Keratinocyte (primary cell): ENCODE measurements at places on chromosomes 16 and 17. TPM values are rescaled to one million over a fixed set of nuclear protein-coding genes. Genes with fewer than 3 reads are reported as not detected.

- H3K27ac ChIP-seq = no peak overlapping the region
- H3K4me1 ChIP-seq = no peaks in the 10 kb centered on the region
- H3K27me3 ChIP-seq = no peaks in the 10 kb centered on the region
- no peak overlapping the region for H3K4me3 ChIP-seq
Observed at GRCh38 chr16:87230571-87230970, 86.6 kb downstream of the C16orf95 start.

DNA sequence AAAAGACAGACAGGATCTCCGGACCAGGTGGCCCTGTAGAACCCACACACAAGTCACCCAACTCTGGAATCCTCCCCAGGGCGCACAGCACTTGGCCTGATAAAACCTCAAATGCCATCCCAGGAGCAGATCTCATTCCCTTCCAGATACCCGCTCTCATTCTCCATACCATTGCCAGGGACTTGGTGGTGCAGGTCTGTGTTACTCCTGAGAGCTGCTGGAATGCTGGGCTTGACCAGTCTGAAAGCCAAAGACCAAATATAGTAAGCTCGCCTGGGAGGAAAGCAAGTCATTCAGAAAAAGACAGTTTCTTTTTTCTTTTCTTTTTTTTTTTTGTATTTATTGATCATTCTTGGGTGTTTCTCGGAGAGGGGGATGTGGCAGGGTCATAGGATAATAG lies 10.7 kb downstream of the MKS1 start:
- H3K27me3 ChIP-seq = no peaks in the 10 kb centered on the region
- no peak overlapping the region for H3K4me3 ChIP-seq
- peaks cover 18% of the 10 kb centered on the region for H3K36me3 ChIP-seq
- H3K4me1 ChIP-seq = no peaks in the 10 kb centered on the region
- no peak for DNase-seq

Gene FNDC8
- polyA plus RNA-seq = not detected in 3 replicates

DNA sequence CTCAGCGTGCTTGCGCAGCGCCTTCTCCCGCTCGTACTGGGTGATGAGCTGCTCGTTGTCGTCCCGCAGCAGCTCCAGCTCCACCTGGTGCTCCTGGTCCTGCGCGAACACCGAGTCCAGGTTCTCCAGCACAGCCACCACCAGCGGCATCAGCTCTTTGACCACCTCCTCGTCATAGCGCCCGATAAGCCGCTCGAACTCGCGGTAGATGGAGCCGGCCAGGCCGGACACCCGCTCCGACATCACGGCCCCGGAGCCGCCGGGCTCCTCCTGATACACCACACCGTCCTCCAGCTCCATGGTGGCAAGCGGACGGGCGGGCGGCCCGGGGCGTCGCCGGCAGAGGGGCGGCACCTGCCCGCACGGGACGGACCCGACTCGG lies 320 bp downstream of the SPAG9 start:
- peak overlapping the region; percentile 93 for H3K27ac ChIP-seq
- peak overlapping the region; percentile 75 for H3K4me3 ChIP-seq
- peaks cover 3% of the 10 kb centered on the region for H3K36me3 ChIP-seq
- H3K27me3 ChIP-seq = no peaks in the 10 kb centered on the region
- DNase-seq = no peak
- peaks cover 34% of the 10 kb centered on the region for H3K4me1 ChIP-seq

DNA sequence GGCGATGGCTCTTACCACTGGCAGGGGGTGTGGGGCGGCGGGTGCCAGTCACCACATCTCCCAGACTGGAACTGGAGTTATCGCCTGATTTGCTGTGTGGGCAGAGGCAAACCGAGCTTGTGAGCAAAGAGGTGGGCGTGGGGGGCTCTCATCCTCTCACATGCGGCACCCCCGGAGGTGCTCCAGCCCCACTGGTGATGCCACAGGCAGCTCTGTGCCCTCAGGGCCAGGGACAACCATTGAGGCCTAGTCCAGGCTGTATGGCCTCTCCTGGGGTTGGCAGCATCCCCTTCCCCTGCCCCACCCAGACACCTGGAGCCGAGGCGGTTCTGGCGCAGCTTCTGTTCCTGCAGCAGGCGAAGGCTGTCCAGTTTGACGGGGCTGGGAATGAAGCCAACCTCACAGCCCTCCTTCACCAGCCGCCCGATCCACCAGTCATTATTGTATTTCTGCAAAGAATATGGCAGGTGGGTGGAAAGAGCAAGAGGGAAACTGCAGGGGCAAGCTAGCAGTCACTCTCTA lies 10.9 kb downstream of the CACNB1 start:
- H3K27me3 ChIP-seq = no peaks in the 10 kb centered on the region
- DNase-seq = no peak
- H3K36me3 ChIP-seq = peaks cover 20% of the 10 kb centered on the region

DNA sequence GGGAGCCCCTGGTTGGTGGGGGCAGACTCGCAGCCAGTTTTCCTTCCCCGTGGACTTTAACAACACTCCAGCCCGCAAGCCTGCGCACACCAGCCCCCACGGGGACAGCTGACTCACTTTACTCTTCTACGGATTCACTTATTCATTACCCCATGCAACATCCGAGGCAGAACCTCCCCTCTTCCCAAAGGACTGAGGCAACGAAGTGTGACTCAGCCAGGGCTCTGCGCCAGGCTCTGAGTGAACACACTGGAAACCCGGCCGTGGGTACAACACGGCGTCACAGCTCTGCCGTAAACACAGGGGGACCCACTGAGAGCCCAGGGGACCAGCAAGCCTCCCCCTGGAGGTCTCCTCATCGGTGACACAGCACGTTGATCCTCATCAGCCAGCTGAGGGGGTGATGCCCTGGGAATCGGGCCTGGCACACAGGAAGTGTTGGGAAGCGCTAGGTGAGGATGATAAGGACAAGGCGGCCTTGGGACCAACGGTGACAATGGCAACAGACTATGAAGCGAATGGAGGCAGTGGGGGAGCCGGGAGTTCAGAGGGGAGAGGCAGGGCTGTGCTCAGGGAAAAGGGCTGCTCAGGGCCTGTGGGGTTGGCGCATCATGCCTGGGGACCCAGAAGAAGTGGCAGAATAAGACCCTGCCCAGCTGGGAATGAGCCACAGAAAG lies 14.6 kb downstream of the COTL1 start:
- DNase-seq = peak; percentile 75
- peaks cover 7% of the 10 kb centered on the region for H3K36me3 ChIP-seq
- no peak overlapping the region for H3K4me3 ChIP-seq
- peak overlapping the region; percentile 73 for H3K27ac ChIP-seq
- peaks cover 26% of the 10 kb centered on the region for H3K4me1 ChIP-seq

DNA sequence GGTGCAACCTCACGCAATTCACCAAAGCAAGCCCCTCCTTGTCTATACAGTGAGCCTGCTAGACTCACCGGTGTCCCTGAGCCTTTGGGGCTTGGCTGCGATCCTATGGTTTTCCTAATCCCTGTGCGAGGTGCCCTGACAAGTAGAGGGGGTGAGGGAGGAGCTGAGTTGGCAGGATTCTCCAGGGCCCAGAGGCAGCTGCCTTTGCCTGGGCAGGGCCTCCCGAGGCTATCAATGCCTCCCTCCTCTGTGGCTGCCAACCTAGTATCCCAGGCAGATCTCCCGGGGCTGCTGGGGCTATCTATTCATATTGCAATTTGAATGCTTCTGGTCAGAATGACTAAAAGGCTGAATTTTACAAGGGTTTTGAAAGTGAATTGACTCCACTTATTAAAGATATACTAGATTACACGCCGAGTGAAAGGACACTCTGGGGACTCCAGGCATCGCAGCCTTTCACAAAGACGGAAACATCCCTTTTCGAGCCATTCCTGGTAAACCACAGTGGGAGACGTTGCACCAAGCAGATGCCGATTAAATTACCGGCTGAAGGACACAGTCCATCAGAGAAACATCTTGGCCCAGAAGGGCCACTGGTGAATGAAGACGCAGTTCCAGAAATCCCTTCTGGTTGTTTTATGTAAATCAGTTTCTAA lies 11.3 kb upstream of the PITPNM3 start:
- H3K36me3 ChIP-seq = no peaks in the 10 kb centered on the region
- H3K27ac ChIP-seq = peak overlapping the region; percentile 97
- H3K4me3 ChIP-seq = no peak overlapping the region
- no peaks in the 10 kb centered on the region for H3K27me3 ChIP-seq
- peaks cover 20% of the 10 kb centered on the region for H3K4me1 ChIP-seq

Gene CES3
- 0.63 to 2.7 TPM (median 1.5 TPM) in 3 replicates for polyA plus RNA-seq

DNA sequence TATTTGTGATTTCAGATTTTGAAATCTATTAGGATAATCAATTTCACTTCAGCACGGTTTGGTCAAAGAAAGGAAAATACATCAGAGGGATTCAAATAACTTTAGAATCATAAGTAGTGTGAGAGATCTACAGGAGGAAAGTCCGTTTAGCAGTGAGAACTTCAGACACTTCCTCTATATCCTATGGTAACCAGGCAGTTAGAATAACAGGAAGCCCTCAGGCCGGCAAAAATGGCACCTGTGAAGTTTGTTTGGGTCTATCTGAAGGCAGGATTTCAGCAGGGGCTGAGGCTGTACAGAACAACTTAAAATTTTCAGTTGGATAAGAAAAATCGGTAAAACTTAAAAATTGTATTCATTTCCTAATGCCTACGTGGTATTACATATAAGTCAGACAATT lies 24.9 kb downstream of the KCNJ16 start:
- H3K4me1 ChIP-seq = no peaks in the 10 kb centered on the region
- no peaks in the 10 kb centered on the region for H3K36me3 ChIP-seq

DNA sequence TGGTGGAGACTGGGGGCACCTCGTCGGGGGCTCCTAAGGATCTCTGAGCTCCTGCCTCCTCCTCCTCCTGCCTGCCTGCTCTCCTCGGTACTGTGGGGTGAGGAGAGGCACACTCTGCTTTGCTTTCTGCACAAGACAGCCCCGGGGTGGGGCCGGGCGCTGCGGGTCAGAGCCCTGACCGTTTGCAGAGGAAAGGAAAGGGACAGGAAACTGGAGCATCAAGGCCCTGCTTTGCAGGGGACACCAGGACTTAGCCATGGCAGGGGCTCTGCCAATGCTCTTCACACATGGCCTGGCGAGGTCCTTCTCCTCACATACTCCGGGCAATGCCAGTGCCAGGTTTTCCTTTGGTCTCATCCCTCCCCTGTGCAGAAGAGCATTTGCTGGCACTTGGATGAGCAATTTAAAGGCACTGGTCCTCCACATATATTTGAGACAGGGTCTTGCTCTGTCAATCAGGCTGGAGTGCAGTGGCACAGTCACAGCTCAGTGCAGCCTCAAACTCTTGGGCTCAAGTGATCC lies 23.8 kb upstream of the DOC2B start:
- H3K4me1 ChIP-seq = no peaks in the 10 kb centered on the region
- no peak for DNase-seq
- no peak overlapping the region for H3K27ac ChIP-seq
- no peaks in the 10 kb centered on the region for H3K36me3 ChIP-seq

- DNase-seq = no peak
- H3K4me1 ChIP-seq = peaks cover 22% of the 10 kb centered on the region
- H3K36me3 ChIP-seq = peaks cover 4% of the 10 kb centered on the region
- H3K27me3 ChIP-seq = no peaks in the 10 kb centered on the region
Observed at GRCh38 chr16:24999088-24999670, 16.0 kb downstream of the ARHGAP17 start.

Gene ABCA5
- polyA plus RNA-seq = 5.4 to 11.1 TPM (median 9.4 TPM) in 3 replicates

DNA sequence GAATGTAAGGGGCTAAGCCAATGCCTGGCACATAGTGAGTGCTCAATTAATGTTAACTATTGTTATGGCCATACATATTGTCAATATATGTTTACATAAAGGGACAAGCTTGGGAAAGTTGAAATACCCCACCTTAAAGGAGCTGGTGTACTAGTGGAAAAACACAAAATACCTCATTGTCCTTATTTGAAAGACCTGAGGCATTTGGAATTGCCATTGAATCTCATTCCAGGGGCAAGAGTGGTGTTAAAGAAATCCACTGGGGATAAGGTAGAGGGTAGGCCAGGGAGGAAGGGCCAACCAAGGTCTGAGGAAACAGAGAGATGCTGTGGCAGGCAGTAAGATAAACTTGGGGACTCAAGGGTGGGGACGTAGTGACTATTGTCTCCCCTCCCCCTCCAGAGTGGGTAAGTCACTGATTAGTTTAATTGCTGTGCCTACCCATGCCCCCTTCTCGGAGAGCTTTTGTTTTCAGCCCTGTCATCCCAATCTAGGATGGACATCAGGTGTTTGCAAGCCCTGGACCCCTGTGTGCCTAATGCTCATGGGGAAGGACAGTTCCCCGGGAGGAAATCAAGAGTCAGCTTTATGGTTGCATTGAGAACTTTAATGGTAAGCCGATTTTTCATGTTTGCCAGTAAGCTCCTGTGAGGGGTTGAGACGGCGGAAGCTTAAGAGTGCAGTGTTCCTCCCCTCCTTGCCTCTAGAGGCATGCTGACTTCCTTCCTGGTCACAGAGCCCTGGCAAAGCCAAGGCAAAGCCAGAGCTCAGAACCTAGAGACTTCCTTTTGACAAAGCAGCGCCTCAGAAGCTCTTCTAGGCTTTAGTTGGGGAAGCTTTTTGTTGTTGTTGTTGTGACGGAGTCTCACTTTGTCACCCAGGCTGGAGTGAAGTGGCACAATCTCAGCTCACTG lies 2.5 kb upstream of the HEATR9 start:
- H3K4me1 ChIP-seq = peaks cover 4% of the 10 kb centered on the region
- H3K27me3 ChIP-seq = no peaks in the 10 kb centered on the region
- H3K4me3 ChIP-seq = no peak overlapping the region
- no peak overlapping the region for H3K27ac ChIP-seq
- H3K36me3 ChIP-seq = no peaks in the 10 kb centered on the region

DNA sequence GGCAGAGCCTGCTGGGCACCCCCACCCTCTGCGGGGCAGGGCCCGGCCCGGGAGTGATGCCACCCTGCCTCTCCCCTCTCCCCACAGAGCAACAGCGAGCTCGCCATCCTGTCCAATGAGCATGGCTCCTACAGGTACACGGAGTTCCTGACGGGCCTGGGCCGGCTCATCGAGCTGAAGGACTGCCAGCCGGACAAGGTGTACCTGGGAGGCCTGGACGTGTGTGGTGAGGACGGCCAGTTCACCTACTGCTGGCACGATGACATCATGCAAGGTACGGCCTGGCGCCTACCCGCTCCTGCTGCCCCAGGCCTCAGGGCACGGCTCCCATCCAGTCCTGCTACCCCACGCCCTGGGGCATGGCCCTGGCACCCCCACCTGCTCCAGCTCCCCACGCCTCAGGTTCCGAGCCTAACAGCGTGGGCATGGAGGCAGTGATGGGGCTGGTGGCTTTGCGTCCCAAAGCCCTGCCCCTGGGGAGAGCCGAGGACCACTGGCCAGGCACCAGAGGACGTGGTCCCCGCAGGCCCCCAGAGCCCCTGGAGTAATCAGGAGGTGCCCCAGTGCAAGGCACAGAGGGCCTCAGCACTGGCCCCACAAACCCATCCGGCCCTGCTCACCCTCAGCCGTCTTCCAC lies 38.4 kb downstream of the TSC2 start:
- no peak for DNase-seq
- H3K36me3 ChIP-seq = peaks cover 24% of the 10 kb centered on the region
- H3K4me1 ChIP-seq = peaks cover 15% of the 10 kb centered on the region

Gene ITGA2B
- 0.06 TPM in 1 of 3 replicates, not detected in the others for polyA plus RNA-seq
